ENCODE measurements at places on chromosomes 1 and 21.
A peak's percentile ranks its signal among the peaks of the same experiment; 100 is the strongest.

GRCh38 chr1:228868731-228869024 lies 133.4 kb downstream of the RHOU start:
- no peak for DNase-seq

GRCh38 chr21:37166733-37167132 lies 93.7 kb downstream of the TTC3 start:
- no peak for DNase-seq

GRCh38 chr1:18578271-18578670 lies 52.4 kb upstream of the PAX7 start:
- no peak for DNase-seq

DNA sequence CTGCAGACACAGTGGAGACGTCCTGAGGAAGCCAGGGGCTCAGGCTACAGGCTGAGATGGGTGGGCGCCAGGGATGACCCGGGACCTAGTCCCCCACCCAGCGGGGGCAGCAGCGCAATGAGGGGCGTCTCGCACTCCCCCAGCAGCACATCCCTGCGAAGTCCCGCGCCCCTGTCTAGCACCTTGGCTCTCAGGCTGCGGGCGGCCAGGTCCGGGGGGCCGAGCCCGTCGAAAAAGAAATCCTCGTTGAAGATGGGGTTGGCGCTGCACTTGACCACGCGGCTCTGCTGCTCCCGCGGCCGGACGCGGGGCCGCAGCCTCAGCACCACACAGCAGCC lies 1.8 kb downstream of the C2CD4D start:
- no peak for DNase-seq

DNA sequence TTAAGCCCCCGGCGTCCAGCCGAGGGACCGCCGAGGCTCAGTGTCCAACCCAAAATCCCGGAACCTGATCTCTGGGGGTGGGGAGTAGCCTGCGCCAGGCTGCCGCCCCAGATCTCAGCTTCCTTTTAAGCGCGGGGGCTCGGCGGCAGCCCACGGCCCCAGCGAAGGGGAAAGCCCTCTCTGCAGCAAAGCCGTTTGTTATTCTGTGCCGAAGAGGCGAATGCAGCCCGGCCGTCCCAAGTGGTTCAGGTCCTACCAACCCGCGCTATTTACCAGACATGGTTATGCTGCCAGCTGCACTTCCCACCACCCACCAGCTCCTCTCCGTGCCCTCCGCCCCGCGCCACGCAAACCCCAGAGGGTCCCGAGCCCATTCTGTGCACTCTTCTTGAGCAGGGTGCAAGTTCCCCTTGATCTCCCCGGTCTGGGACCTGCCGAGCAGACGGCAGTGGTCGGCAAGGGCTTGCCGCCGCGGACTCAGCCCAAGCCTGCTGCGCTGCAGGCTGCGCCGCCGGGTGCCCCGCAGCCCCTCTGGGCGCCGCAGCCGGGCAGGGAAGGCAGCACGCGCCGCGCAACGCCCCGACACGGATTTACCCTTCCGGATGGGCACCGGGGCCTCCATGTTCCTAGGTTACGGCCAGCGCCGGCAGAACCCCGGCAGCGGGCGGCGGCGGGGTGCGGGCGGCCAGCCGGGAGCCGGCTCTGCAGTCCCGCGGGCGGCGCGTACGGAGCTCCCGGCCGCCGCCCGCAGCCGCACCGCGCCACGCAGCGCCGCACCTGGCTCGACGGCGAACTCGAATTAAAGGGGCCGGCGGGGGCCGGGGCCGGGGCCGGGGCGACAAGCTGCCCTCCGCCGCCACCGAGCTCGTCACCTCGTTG lies 738 bp upstream of the KCNA2 start:
- no peak for DNase-seq

- DNase-seq = no peak
These were observed 367.7 kb downstream of the PRDM2 start for GRCh38 chr1:14067711-14068110.

DNA sequence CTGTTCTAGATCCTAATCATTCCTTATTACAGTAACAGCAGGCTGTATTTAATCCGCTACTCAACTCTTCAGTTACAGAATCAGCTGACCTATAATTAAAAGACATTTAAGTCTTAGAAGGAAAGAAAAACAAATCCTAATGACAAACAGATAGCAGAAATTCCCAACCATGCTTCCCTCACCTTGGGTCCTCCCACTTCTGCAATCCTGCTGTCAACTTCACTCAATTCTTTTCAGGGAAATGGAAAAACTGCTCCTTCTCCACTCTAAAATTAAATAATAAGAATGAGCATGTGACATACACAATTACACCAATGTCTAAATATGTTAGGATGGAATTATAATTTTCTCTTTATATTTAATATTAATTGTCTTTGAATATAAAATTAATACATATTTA lies 182.6 kb upstream of the LYPLAL1 start:
- DNase-seq = no peak

GRCh38 chr1:67097305-67097704 lies 37.5 kb downstream of the C1orf141 start:
- no peak for DNase-seq

DNA sequence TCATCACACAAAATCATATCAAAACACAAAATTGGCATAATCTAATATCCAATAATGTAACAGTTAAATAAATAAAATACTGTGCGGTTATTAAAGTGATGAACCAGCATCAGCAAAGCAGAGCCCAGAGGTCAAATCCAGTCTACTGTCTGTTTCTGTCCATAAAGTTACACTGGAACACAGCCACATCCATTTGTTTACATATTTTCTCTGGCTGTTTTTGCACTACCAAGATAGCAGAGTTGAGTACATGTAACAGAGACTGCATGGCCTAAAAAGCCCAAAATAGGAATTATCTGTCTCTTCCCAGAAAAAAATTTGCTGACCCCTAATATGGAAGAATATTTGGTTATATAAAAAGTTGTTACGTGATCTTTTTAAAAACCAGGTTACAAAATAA lies 242.2 kb upstream of the DMRTA2 start:
- DNase-seq = no peak

DNA sequence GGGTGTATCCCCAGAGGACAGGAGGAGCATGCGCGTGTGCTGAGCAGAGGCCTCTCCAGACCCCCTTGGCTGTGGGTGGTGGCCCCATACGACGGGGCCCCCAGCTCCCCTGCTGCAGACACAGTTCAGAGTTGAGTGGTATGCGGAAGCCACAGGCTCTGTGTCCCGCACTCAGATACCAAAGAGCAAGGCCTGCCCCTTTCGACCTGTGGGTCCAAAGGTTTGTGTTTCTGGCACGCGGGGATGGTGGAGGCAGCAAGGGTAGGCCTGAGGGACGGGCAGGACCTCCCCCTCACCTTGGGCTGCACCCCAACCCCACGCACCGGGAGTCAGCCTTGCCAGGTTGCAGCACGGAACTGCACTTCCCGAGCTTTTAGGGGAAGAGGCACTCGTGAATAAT lies at the start of gene KCNAB2:
TSS of gene KCNAB2 (plus strand) at position 328 of the 400 bp plus-strand sequence. CDS start 5,649 bp downstream, outside the sequence.
- no peak for DNase-seq

GRCh38 chr1:172912765-172913260 lies 137.9 kb downstream of the TNFSF18 start:
- DNase-seq = no peak

DNA sequence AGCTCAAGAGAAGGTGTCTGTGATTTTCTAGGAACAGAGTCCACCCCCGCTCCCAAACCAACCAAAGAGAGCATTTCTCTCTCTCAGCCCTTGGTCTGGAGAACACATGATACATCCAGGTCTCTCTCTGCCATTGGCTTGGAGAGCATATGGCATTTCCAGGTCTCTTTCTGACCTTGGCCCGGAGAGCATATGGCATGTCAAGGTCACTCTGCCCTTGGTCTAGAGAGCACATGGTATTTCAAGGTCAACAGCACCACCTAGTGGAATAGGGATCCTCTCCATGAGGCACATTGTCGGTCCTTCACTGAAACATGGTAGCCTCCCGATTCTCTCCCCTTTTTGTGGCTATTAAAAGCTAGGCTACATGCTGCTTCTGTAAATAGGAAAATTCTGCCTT lies 437.7 kb upstream of the OLFM3 start:
- no peak for DNase-seq

GRCh38 chr1:84711869-84712268 lies 21.6 kb upstream of the SSX2IP start:
- no peak for DNase-seq

GRCh38 chr21:36156815-36157670 lies at the start of gene DOP1B:
TSS of gene DOP1B (plus strand) at chr21:36156824. CDS start at chr21:36164734, 7,910 bp downstream.
- DNase-seq = no peak

GRCh38 chr1:4700801-4701200 lies 46.4 kb downstream of the AJAP1 start:
- DNase-seq = no peak

DNA sequence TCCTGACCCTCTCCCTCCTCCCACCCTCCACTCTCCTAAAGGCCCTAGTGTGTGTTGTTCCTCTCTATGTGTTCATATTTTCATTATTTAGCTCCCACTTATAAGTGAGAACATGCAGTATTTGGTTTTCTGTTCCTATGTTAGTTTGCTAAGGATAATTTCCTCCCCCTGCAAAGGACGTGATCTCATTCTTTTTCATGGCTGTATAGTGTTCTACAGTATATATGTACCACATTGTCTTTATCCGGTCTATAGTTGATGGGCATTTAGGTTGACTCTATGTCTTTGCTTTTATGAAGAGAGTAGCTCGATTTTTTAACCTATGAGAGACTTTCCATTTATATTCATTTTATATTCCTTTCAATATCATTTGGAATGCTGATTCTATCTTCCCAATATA lies 7.9 kb upstream of the PTBP2 start:
- DNase-seq = no peak

DNA sequence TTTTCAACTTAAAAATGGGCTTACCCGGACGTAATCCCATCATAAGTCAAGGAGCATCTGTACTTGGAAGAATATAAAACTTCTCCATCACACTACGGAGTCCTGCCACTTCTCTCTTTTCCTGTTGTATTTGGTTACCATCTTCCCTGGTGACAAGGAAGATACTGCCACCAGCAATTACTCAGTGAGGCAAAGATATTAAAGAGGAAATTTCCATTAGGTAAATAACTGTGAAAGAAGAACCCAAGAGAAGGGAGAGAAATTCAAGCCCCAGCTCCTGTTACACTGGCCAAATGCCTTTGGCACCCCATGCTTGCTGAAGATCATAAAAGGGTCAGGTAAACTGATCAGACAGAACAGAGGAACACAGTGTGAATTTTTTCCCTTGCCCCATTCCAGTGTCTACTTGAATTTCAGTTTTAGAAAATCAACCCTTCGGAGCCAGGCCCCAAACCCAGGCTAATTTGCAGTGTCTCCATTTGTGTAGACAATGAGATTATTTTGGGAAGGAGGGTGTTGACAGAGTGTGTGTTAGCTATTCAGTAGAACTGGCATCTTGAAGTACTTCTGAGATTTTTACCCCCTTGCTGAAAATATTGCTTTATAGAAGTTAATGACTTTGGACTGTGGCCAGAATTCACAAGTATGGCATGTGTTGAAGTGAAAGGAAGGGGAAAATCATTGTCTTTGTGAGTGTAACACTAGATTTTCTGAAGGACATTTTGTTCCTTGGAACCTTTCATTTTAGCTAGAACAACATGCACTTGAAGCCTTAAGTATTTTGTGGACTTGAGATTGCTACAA lies 167.1 kb downstream of the DHRS3 start:
- DNase-seq = no peak

DNA sequence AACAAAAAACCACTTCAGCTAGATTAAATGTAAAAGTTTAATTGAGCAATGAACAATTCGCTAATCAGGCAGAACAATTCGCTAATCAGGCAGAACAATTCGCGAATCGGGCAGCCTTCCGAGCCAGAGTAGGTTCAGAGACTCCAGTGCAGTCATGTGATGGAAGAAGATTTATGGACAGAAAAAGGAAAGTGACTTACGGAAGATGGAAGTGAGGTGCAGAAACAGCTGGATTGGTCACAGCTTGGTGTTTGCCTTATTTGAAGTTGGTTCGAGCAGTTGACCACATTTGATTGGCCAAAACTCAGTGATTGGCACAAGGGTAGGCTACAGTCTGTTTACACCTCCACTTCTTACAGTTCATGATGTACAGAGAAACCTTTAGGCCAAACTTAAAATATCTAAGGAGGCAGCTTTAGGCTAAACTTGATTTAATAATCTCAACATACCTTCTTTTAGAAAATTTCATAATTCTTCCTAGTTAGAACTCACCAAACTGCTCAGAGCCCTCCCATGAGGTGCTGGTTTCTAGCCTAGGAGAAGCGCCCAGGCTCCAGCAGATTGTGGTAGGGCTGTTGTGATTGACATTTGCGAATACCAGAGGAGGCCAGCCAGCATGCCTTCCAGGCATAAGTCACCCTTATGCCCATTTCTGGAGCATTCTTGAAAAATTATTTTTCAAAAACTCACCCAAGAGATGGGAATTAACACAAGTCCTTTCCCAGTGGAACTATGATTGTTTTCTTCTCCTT lies 22.8 kb upstream of the KCNC4 start:
- no peak for DNase-seq

- DNase-seq = peak; percentile 63
These were observed 34.8 kb downstream of the KCNQ4 start for GRCh38 chr1:40818264-40818961.

DNA sequence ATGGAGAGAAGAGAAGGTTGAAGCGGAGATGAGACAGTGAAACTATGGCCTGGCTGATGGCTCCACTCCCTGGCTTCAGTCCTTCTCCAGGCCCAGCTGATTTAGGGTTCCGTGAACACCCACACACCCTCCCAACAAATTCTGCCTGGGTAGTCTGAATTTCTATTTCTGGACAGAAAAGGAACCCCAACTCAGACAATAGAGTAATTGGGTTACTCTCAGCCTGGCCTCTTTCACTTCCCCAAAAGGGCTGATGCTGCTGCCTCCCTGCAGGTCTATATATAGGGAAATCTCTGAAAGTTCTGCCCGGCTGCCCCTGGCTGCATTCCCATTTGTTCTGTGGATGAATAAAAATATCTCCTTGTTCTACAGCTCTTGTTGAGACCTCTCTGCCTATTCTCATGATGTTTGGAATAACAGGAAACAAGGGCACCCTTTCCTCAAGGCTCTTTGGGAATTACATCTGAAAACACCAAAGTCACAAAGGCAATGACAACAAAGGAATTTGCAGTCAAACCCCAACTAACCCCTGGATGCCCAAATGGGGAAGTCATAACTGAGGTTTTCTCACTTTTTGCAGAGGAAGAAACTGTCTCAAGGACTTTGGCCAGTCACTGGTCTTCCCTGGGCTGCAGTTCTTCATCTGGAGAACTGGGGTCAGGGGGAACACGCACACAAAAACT lies 11.4 kb upstream of the ZSCAN20 start:
- DNase-seq = no peak

- no peak for DNase-seq
These were observed 103.5 kb upstream of the ZBTB40 start for GRCh38 chr1:22347854-22348760.

GRCh38 chr1:97243973-97244560 lies 522.5 kb downstream of the PTBP2 start:
- DNase-seq = no peak

- no peak for DNase-seq
These were observed 15.3 kb downstream of the CASZ1 start for GRCh38 chr1:10781137-10781536.

DNA sequence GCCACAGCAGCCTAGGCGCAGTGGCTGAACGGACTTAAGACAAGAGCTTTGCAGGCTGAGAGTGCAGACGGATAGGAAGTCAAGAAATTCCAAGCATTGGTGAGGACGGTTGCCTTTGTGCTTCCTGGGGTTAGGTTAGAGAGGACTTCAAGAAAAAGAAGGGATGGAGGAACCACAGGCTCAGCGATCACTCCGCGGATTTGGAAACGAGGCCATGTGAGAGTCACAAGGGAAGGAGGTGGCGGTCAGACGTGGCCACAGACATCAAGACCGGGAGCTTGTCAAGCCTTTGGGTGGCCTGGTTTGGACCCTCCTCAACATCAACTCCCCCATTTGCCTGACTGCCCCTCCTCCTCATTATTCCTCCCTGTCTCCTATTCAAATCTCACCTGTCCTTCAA lies 62.3 kb downstream of the NID1 start:
- no peak for DNase-seq

- no peak for DNase-seq
These were observed 30.6 kb upstream of the KIF21B start for GRCh38 chr1:201054091-201054543.

All from stimulated activated CD8-positive, alpha-beta memory T cell treated with anti-CD3 and anti-CD28 coated beads, Interleukin-2, amount 100 ng/mL, for 1 hour (primary cell).